ENCODE measurements at places on chromosomes 6 and 20. TPM values are rescaled to one million over a fixed set of nuclear protein-coding genes. Genes with fewer than 3 reads are reported as not detected.

The FAM229B gene
- 12.0 TPM for total RNA-seq

The SLC16A10 gene
- total RNA-seq, result 0.18 TPM

The ERVFRD-1 gene
- total RNA-seq, result not detected

The NINL gene
- total RNA-seq, result 25.0 TPM

The CFAP206 gene
- 2.4 TPM for total RNA-seq

The RNF144B gene
- total RNA-seq, result 5.6 TPM

The PAK5 gene
- total RNA-seq, result not detected

The LHFPL5 gene
- not detected for total RNA-seq

The SLC35F1 gene
- not detected for total RNA-seq

The GRM1 gene
- total RNA-seq, result not detected

The ACAT2 gene
- 112 TPM for total RNA-seq

The OPRM1 gene
- not detected for total RNA-seq

The TCP1 gene
- 340 TPM for total RNA-seq

The SRMS gene
- not detected for total RNA-seq

The OXT gene
- not detected for total RNA-seq

The LKAAEAR1 gene
- total RNA-seq, result 0.67 TPM

The POU5F1 gene
- total RNA-seq, result 1.1 TPM

The DNMT3B gene
- total RNA-seq, result 3.5 TPM

The SEMG1 gene
- not detected for total RNA-seq

The WASF1 gene
- 63.9 TPM for total RNA-seq

The REPS1 gene
- 28.6 TPM for total RNA-seq

The CST2 gene
- not detected for total RNA-seq

The NRSN1 gene
- not detected for total RNA-seq

The ADGRB3 gene
- 0.10 TPM for total RNA-seq

The PTGIS gene
- 4.4 TPM for total RNA-seq

The FAM184A gene
- total RNA-seq, result 8.7 TPM

The WFDC12 gene
- not detected for total RNA-seq

The TCEA2 gene
- 38.5 TPM for total RNA-seq

The SLX4IP gene
- total RNA-seq, result 5.4 TPM

The PLA2G7 gene
- 0.41 TPM for total RNA-seq

The KHDC1L gene
- not detected for total RNA-seq

The GJA10 gene
- not detected for total RNA-seq

The ADAT2 gene
- 6.4 TPM for total RNA-seq

The SLA2 gene
- 0.13 TPM for total RNA-seq

The ULBP1 gene
- total RNA-seq, result 3.1 TPM

The MCHR2 gene
- not detected for total RNA-seq

The ADAM33 gene
- total RNA-seq, result 0.62 TPM

The EBF4 gene
- total RNA-seq, result 6.8 TPM

The TBXT gene
- not detected for total RNA-seq

The PNLDC1 gene
- total RNA-seq, result not detected

The PBOV1 gene
- total RNA-seq, result not detected

The GPSM3 gene
- 2.0 TPM for total RNA-seq

The ZNF451 gene
- 71.1 TPM for total RNA-seq

The SLC4A11 gene
- total RNA-seq, result 144 TPM

The SNX21 gene
- total RNA-seq, result 25.7 TPM

The GMEB2 gene
- total RNA-seq, result 13.1 TPM

The HTR1E gene
- not detected for total RNA-seq

The SNAP91 gene
- 0.95 TPM for total RNA-seq

The MICB gene
- total RNA-seq, result 72.1 TPM

The RAB44 gene
- not detected for total RNA-seq

The GSTA2 gene
- not detected for total RNA-seq

The ATG5 gene
- total RNA-seq, result 51.4 TPM

The ARG1 gene
- not detected for total RNA-seq

The SIGLEC1 gene
- 0.03 TPM for total RNA-seq

The ANKRD66 gene
- not detected for total RNA-seq

Measured in Panc1 (cell line).